ENCODE measurements at places on chromosomes 3 and 15.

DNA sequence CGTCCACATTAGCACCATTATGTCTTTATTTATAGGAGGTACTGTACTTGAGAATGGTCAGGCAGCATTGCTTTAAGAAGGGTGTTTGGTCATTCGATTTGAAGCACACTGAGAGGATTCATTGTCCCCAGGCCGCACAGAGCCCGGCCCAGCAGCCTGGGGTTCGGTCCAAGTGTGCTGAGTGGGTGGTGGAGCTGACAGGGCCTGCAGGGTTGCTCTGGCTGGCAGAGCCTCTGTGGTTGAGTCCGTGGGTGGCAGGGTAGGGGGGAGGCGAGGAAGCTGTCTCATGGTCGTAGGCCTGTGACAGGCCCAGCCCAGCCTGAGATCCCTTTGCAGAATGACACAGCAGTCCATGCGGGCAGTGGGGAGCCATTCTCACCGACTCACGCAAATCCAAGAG lies 227.7 kb upstream of the TOPAZ1 start:
- DNase-seq = no peak

- no peak for DNase-seq
These were observed 134.0 kb upstream of the THRB start for GRCh38 chr3:24628523-24629258.

- no peak for DNase-seq
These were observed 29.2 kb downstream of the APH1B start for GRCh38 chr15:63306492-63307073.

DNA sequence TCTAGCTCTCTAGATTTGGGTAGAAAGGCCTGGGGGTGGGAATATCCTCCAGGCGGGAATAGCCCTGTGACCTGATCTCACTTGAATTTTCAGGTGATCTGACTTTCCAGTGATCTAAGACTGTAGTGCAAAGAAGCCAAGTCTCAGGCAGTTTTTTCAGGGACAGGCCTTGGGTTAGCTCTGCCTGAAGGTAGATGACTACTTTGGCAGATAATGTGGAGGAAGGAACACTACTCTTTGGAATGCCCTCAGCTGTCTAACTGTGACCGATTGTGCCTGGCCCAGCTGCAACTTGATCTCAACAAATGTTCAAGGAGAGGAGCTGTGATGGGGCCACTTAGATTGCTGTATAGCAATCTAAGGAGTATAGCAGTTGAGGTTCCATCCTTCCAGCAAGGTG lies 193.7 kb downstream of the TCF12 start:
- DNase-seq = no peak

- DNase-seq = no peak
These were observed 14.9 kb downstream of the MINDY4B start for GRCh38 chr3:150890295-150890694.

DNA sequence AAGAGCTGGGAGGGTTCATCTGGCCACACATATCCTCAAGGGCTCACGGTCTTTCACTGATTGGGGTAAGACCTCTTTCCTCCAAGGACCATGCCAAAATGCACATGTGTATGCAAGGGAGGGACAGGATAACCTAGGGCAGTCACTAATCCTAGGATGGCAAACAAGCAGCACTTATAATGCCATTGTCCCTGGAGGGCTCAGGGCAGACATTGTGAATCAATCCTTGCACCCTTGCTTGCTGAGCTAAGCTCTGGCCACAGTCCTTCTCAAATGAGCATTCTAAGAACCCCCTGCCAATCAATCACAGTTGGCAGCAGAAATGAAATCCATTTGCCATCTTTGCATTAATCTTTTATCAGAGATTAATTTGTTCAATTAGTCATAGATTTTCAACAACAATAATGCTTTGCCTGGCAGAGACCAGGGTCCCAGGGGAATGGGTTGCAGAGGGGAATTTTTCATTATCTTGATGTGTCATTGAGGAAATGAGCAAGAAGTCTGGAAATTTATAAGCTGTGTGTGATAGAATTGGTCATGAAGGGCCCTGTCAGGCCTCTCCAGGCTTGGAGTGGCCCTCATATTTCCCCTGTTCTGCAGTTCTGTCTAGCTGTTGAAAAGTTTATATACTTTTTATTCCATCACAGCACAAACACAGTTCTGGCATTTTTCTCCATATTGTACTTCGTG lies 57.2 kb upstream of the KY start:
- no peak for DNase-seq

GRCh38 chr15:80179025-80179759 lies 26.4 kb downstream of the FAH start:
- no peak for DNase-seq

GRCh38 chr3:182783106-182783505 lies 10.2 kb upstream of the ATP11B start:
- DNase-seq = no peak

DNA sequence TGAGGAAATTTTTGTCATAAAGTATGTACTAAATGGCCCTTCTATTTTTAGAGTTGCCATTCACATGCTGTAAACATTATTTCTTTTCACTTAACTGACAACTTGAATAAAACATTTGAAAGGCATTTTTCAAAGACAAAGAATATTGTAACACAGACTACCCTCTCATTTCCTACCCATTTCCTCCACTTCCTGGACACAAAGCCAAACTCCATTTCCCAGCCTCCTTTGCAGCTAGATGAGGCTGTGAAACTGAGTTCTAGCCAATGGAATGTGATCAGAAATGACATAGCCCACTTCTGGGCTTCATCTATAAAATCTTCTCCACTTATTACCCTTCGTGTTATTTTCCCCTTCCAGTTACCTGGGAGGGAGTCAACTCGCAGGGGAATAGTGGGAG lies 288.9 kb upstream of the DPH6 start:
- DNase-seq = no peak

DNA sequence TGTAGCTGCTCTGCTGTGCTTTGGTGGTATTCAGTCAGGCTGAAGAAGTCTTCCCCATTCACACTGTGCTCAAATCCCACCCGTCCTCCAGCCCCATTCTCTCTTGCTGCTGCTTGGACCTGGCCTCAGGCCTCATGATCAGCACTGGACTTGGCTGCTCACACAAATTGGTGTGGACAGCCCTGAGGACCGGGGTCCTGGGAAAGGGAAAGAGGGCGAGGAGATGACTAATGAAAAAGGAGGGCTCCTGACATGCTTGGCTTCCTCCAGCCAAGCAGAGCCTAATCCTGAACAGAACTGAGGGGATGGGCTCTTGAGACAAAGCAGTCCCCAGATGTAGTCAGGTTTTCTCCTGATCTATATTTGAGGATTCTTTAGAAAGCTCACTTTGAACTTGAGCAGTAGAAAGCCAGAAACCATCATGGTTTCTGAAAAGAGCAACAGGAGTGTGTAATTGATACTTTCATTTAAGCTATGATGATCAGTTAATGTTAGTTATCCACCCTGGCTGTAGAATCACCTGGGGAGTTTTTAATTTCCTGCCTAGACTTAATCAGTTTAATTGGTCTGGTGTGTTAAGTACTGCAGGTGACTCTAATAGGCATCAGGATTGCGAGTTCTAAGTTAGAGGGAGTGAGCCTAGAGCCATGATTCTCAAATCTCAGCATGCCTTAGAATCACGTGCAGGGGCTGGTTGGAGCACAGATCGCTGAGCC lies 79.4 kb upstream of the THBS1 start:
- DNase-seq = no peak

GRCh38 chr15:100297812-100298211 lies 44.0 kb downstream of the ADAMTS17 start:
- DNase-seq = no peak

DNA sequence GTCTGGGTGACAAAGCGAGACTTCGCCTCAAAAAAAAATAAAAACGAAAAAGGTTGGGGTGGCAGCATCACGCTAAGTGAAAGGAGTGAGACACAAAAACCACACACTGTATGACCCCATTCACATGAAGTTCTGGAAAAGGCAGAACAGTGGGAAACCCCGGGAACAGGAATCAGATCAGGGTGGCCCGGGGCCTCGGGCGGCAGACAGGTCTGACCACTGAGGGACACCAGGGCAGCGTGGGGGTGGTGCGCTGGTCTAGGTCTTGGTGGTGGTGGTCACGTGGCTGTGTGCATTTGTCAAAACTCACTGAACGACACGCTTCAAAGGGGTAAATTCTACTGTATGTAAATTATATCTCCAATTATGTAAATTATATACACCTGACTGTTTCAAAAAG lies 79.7 kb upstream of the PRR20G start:
- DNase-seq = no peak

DNA sequence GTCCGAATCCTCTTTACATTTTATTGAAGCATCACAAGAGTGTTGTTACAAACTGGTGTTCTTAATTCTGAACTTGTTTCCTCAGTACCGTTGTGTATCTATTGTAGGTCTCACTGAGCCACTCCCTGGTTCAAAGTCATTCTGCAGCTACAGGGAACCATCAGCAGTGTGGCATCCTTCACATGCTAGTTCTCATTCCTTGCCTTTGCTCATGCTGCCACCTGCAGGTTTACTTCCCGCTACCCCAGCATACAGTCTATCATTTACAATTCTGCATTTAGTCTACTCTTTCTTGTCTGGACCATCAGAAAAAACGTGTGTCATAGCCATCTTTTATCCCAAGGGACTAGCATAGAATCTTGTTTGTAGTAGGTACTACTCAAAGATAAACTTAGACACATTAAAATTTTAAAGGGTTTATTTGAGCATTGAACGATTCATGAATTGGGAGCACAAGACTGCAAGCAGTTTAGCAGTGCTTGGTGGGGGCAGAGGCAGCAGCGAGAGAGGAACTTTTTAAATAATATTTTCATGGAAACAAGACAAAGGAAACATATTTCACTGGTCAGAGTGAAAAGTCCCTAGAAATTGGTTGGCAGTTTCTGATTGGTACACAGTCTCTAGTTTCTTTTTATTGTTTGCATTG lies 402.1 kb downstream of the CADM2 start:
- DNase-seq = no peak

- no peak for DNase-seq
These were observed 45.7 kb upstream of the RAB6B start for GRCh38 chr3:133941415-133941821.

- no peak for DNase-seq
These were observed 563.6 kb upstream of the NAALADL2 start for GRCh38 chr3:174295306-174296092.

DNA sequence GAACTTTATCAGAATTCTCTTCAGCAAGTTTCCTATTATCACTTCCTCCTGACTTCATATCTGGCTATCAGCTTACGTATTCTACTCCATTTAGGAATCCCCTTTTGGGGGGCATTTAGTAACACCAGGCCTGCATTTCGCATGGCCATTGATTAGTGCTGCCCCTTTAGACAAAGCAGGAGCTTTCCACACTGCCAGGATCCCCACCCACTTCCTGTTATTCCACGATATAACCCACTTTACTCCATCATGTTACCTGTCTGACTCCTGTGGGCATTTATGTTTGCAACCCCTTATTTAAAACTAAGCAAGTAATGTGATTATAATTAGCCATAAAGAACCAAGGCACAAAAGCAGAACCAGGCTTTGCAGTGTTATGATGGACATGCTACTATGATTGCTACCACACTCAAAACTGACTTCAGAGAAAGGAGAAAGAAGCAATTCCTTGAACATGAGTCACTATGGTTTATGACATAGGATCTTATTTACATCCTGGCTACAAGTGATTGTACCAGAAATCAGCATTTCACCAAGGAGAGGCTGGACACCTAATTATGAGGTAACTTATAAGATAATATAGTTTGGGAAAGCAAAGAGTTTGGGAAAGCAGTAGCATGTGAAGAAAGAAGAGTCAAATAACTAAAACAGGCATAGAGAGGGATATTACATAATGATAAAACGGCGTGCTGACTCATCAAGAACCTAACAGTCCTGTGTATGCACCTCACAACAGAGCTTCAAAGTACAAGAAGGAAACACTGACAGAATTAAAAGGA lies 96.3 kb downstream of the IGSF11 start:
- DNase-seq = no peak

DNA sequence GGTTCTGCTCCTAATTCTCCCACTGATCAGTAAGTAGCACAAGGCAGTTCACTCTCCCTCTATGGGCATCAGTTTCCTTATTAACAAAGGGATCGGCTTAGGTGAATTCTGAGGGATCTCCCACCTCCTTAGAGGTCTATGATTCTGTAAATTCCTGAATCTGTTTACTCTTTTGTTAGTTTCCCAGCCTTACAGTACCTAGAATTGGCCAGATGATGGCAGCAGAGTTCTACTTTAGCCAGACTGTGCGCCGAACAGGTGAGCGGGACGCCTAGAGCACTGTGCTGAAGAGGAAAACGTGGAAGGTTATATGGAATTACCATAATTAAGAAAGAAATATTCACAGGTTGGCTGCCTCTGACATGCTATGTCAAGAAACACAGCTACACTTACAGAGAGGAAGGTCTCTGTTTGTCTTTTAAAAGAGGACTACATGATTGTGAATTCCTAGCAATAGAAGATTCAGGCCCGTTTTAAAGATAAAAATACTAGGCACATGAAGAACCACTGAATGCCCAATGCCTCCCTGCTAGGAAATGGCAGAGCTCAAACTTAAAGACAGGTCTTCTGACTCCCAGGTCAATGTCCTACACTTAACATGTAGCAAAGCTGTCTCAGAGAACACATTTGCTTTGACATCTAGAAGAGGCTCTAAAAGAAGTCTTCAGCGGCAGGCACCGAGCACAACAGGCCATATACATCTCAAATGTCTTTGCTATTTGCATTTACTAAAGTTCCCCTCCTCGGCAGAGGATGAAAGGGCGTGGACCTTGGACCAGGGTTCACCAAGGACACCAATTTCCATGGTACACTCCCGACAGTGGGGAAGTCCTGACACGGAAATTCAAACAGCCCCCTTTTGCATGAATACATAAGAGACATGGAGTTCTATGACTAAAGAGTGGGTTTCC lies 259.9 kb downstream of the FGF12 start:
- DNase-seq = no peak

DNA sequence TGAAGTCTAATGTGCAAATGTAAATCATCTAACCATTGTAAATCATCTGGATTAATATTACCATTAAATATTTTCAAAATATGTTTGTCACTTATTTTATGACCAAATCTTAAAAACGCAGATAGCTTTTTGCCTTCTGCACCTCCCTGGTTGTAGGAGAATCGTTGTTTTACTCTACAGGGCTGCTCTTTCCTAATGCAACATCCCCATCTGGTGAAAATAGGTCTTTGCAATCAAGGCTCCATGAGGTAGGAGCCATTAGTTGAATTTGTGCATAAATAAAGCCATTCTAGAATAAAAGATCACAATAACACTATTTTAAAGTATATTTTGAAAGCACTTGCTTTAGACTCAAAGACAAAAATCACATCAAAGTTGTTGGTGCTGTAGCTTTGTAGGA lies 535.6 kb upstream of the AGTR1 start:
- DNase-seq = no peak

- no peak for DNase-seq
These were observed 2.9 kb downstream of the CADM2 start for GRCh38 chr3:84961521-84962255.

DNA sequence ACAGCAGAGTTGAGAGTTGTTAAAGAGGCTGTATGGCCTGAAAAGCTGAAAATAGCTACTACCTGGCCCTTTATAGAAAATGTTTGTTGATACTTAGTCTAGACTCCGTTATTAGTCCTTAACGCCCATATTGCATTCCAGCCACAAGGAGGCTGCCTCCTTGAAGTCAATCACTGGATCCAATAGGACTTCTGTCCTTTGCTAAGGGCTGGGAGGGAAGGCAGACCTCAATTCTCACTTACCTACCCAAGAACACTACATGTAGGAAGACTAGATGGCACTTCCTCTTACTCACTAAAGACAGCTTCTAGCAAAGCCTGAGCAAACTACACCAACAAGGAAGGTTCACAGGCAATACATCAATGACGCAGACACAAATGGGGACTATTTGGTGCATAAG lies 139.5 kb upstream of the HACD2 start:
- no peak for DNase-seq
